DMS79 (cell line): ENCODE measurements at places on chromosomes 3 and 15.
A peak's percentile ranks its signal among the peaks of the same experiment; 100 is the strongest.

GRCh38 chr3:59555593-59556315 lies 505.9 kb upstream of the CFAP20DC start:
- DNase-seq: no peak

DNA sequence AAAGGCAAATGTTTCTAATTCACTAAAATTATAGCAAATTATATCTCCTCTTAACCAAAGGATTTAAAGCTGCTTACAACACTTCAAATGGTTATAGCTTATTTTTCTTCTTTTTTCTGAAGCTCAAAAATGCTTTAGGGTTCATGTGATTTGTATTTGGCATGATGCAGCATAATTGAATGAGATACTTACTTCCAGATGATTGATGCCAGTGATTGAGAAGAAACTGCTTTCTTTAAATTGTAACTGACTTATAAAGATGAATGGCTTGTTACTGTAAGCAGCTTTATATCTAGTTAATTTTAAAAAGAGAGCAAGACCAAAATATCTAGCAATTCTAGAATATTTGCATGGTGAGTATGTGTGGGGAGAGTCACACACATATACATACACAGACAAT lies 270.7 kb upstream of the THRB start:
- DNase-seq: no peak

DNA sequence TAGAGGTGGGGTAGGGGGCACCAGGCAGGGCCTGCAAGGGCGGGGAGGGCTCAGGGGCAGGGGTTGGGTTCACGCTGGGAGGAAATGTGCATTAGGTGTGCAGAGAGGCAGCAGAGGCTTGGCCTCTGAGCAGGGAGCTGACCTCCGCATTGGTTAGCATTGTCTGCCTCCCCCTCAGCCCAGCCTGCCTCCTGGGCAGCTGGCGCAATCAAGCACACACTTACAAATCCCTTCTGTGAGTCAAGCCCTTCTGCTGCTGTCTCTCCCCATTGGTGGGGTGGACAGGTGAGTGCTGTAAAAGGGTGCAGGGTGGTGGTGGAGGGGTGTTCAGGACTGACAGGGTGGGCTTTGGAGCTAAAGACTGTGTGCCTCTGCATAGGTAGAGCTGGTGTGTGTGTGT lies 9.3 kb downstream of the LOXL1 start:
- DNase-seq: no peak

DNA sequence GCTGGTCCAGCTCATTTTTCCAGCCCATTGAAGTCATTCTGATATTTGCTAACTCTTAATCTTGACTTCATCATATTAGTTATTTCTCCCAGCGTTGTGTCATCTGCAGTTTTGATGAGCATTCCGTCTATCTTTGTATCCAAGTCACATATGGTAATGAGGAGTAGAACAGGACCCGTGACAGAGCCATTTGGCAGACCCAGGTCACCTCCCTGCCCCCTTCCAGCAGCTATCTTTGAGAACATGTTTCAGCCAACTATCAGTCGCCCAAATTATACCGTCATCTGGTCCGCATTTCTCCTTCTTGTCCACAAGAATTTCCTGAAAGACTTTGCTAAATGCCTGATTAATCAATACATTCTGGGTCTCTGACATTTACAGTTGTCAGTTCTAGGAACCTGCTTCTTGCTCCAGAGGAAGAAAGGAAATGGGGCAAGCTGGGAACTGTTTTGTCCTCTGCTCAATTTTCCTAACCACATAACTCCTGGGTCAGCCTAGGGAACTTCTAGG lies 347.1 kb upstream of the NR2E3 start:
- DNase-seq: no peak

- no peak for DNase-seq
Observed at GRCh38 chr3:195170496-195170895, 100.5 kb downstream of the XXYLT1 start.

- no peak for DNase-seq
Observed at GRCh38 chr3:20391644-20392043, 205.6 kb upstream of the SGO1 start.

DNA sequence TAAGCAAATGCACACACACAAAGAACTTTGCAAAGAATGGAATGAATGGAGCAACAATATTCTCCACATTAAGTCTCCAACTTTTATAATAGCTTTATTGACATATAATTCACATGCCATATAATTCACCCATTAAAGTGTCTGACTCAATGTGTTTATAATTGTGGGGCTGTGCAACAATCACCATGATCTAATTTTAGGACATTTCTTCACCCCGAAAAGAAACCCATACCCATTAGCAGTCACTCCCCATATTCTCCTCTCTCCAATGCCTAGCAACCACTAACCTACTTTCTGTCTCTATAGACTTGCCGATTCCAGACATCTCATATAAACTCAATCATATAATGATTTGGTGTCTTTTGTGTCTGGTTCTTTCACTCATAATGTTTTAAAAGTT lies 22.6 kb downstream of the VGLL4 start:
- no peak for DNase-seq

DNA sequence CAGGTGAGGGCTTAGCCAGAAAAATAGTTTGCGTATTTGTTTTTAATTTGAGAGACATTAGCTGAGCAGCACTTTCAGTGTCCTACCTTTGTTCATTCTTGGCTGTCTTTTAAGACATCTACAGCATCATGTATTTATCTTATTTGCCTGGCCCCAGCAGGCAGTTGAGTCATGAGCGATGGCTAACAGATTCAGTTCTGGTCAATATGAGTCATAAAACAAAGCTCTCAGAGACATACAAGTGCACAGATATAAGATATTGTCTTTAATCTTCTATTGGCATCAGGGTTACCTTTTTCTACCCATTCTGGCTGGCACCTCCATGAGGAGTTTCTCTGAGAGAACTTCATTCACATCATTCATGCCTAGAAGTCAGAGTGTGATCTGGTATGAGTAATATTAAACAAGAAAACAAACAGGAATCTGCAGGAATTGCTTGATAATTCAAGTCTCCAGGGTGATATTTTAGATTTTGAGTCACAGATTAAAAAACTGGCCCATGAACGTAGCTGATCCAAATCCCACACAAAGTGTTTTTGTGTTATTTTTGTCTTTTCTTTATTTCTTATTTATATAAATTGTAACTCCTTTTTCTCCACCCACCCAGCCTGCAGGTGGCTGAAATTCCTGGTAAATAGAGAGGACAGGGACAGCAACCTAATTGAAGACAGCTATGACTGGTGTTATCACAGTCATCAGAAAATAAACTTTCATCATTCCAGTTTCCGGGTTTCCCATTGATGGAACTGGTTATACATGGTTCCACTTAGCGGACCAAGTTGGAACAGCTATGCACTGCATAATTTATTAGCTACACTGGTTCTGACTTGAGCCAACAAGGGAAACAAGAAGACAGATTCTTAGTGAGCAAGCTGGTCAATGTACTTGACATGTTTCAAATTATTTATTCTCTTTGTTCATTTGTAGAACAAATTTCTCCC lies 47.3 kb downstream of the PLSCR2 start:
- DNase-seq: no peak

- no peak for DNase-seq
Observed at GRCh38 chr3:173886-174285, 22.7 kb upstream of the CHL1 start.

- peak; percentile 37 for DNase-seq
Observed at GRCh38 chr15:91032919-91033803, 10.8 kb upstream of the VPS33B start.
